ENCODE measurements at places on chromosomes 16 and 17. TPM values are rescaled to one million over a fixed set of nuclear protein-coding genes. Genes with fewer than 3 reads are reported as not detected.

The SGCA gene
- 16.6 TPM for polyA plus RNA-seq

The CRYM gene
- polyA plus RNA-seq = 2.7 TPM

The SGF29 gene
- polyA plus RNA-seq = 66.2 TPM

GRCh38 chr16:50530277-50531236 is 17.6 kb upstream of the NKD1 start:
- no peak for DNase-seq

- DNase-seq = peak; percentile 78
Observed at GRCh38 chr17:49556223-49556943, 19.3 kb upstream of the NXPH3 start.

The CCL5 gene
- 12.6 TPM for polyA plus RNA-seq
